ENCODE measurements at places on chromosomes 7 and 10. TPM values are rescaled to one million over a fixed set of nuclear protein-coding genes. Genes with fewer than 3 reads are reported as not detected.

LBX1 gene
- not detected for polyA plus RNA-seq

DNA sequence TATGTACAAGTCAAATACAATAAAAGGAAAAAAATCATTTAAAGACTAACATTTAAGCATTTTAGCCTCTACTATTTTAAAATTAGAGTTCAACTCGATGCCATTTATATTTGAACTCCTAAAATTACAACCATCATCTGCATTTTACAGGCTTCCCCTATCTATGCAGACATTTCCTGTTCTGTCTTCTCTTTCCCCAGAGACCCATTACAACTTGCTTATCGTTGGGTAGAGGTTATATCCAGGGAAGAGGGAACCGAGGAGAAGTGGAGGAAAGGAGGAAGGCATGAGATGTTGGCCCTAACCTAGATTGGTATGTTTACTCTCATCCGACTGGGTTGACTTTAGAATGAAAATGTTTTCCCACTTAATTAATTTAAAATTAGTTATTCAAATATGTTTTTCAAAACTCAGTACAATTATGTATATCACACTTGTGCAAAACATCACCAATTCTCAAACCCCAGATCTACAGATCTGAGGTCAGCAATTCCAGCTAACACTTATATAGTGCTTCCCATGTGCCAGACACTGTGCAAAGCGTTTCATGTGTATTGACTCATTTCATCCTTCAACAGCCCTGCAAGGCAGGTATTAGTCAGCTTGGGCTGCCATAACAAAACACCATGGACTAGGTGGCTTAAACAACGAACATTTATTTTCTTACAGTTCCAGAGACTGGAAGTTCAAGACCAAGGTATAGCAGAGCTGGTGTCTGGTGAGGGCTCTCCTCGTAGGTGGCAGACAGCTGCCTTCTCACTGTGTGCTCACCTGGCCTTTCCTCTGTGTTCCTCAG lies 27.3 kb upstream of the HERPUD2 start:
- H3K27ac ChIP-seq: no peak overlapping the region
- no peaks in the 10 kb centered on the region for H3K27me3 ChIP-seq
- H3K4me1 ChIP-seq: peaks cover 7% of the 10 kb centered on the region
- DNase-seq: no peak

- no peak for DNase-seq
- no peaks in the 10 kb centered on the region for H3K4me1 ChIP-seq
- no peaks in the 10 kb centered on the region for H3K36me3 ChIP-seq
- H3K27ac ChIP-seq: no peak overlapping the region
These were observed 96.8 kb upstream of the AGR3 start for GRCh38 chr7:16978358-16979244.

FBXL15 gene
- polyA plus RNA-seq: 19.0 TPM

DNA sequence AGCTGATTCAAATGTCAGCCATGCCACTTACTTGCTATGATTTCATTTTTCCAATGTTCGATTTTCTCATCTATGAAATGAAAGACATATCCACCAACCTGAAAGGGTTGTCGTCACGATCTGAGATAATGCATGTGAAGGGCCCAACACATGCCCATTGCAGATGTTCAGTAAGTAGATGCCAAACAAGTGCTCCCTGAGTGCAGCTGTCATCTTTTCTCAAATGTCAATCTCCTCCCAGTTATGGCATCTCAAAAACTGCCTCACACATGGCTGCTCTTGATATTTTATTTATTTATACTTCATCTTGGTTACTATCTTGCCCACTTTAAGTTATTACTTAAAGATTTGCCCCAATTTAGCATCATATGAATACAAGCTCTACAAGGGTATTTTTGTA lies 16.8 kb downstream of the CPEB3 start:
- H3K4me1 ChIP-seq: no peaks in the 10 kb centered on the region
- no peaks in the 10 kb centered on the region for H3K27me3 ChIP-seq
- no peak overlapping the region for H3K27ac ChIP-seq
- H3K4me3 ChIP-seq: no peak overlapping the region
- no peak for DNase-seq

GRCh38 chr7:108596560-108596959 lies 26.9 kb downstream of the DNAJB9 start:
- no peaks in the 10 kb centered on the region for H3K27me3 ChIP-seq
- H3K4me3 ChIP-seq: no peak overlapping the region
- H3K27ac ChIP-seq: no peak overlapping the region

- H3K4me3 ChIP-seq: no peak overlapping the region
- no peaks in the 10 kb centered on the region for H3K4me1 ChIP-seq
- peak; percentile 50 for DNase-seq
- H3K27ac ChIP-seq: no peak overlapping the region
- no peaks in the 10 kb centered on the region for H3K36me3 ChIP-seq
These were observed 147.2 kb downstream of the DNAJB6 start for GRCh38 chr7:157483971-157484410.

DNA sequence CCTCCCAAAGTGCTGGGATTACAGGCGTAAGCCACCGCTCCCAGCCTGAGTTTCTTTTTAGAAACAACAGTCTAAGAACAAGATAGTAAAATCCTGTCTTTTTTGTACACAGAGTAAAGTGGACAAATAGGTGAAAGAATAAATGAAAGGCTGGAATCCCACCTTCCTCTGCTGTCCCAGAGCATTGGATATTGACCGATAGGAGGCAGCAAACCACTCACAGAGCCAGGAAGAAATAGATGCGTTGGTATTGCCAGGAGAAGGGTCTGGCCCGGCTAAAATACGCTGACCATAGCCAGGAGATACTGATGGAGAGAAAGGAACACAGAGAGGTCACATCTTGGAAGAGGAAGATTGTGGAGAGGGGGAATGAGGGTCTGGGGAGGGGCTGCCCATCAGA lies 11.4 kb upstream of the ZNF12 start:
- no peak overlapping the region for H3K27ac ChIP-seq
- no peaks in the 10 kb centered on the region for H3K4me1 ChIP-seq
- no peak for DNase-seq
- H3K36me3 ChIP-seq: no peaks in the 10 kb centered on the region

DNAAF5 gene
- polyA plus RNA-seq: 9.7 TPM

LIPN gene
- polyA plus RNA-seq: not detected

FANK1 gene
- polyA plus RNA-seq: 7.9 TPM

DNA sequence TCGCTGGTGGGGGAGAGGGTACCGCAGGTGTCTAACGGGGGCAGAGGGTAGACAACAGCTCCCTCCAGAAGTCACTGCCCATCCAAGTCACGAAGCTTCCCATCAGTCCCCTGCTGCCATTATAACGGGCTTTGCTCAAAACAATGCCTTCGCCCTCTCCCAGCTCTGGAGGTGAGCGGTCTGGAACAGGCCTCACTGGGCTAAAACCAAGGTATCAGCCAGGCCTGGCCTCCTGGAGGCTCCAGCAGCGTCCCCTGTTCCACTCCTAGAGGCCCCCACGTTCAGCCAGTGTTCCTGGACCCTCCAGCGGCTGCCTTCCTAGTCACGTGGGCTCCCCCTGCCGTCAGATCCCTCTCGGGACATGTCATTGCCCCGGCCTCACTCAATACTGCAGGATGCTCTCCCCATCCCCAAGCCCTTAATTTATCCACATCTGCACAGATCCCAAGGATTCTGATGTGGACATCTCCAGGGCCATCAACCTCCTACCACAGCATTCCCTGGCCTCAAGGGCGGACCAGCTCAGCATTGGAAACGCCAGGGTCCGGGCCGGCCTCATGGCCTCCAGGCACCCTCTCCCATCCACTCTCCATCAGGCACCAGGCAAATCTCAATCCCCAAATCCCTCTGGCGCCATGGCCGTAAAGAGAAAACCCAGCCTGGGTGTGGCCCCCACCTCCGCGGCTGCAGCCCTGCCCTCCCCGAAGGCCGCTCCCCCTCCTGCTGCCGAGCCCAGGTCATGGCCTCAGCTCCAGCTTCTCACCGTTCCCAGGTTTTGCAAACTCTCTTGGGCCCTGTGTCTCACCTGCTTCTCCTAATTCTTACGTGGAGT lies 104.1 kb upstream of the FAM20C start:
- DNase-seq: peak; percentile 55
- no peaks in the 10 kb centered on the region for H3K36me3 ChIP-seq
- H3K4me3 ChIP-seq: no peak overlapping the region
- H3K27ac ChIP-seq: peak overlapping the region; percentile 80

DNA sequence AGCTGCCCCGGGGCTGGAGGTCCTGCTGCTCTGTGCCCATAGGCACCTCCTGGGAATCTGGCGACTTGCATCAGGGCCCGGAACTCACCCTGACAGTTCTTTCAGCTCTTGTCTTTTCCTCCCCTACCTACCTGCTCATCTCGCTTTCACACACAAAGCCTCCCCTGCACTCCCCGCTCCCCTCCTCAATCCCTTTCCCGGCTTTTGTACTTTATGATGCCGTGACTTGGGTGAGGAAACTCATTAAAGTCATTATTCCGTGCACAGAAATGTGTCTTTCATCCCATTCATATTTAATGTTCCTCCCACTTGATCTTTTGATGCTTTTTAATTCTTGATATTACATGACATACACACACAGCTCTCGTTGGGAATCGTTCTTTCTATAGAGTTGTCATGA lies 218.6 kb downstream of the RPS24 start:
- no peak for DNase-seq
- no peak overlapping the region for H3K27ac ChIP-seq
- H3K36me3 ChIP-seq: no peaks in the 10 kb centered on the region
- no peak overlapping the region for H3K4me3 ChIP-seq

GRCh38 chr7:68216051-68216450 lies 1219.4 kb downstream of the TYW1 start:
- H3K27me3 ChIP-seq: no peaks in the 10 kb centered on the region
- H3K36me3 ChIP-seq: no peaks in the 10 kb centered on the region
- no peak for DNase-seq
- no peaks in the 10 kb centered on the region for H3K4me1 ChIP-seq
- no peak overlapping the region for H3K27ac ChIP-seq

DNA sequence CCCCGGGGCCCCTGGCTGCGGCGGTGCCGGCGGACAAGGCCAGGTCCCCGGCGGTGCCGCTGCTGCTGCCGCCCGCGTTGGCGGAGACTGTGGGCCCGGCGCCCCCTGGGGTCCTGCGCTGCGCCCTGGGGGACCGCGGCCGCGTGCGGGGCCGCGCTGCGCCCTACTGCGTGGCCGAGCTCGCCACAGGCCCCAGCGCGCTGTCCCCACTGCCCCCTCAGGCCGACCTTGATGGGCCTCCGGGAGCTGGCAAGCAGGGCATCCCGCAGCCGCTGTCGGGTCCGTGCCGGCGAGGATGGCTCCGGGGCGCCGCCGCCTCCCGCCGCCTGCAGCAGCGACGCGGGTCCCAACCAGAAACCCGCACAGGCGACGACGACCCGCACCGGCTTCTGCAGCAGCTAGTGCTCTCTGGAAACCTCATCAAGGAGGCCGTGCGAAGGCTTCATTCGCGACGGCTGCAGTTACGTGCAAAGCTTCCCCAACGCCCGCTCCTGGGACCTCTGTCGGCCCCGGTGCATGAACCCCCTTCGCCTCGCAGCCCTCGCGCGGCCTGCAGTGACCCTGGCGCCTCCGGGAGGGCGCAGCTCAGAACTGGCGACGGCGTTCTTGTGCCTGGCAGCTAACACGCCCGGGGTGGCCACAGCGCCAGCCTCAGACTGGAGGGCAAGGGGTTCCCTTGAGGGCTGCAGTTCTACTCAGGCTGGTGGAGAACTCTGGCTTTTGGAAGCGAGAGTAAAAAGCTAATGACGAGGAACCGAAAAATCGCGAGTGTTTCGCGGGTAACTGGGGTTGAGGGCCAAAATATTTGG lies 804 bp downstream of the FRAT1 start:
- no peaks in the 10 kb centered on the region for H3K27me3 ChIP-seq
- no peaks in the 10 kb centered on the region for H3K36me3 ChIP-seq
- peak; percentile 72 for DNase-seq
- peaks cover 15% of the 10 kb centered on the region for H3K4me1 ChIP-seq
- peak overlapping the region; percentile 91 for H3K27ac ChIP-seq
- peak overlapping the region; percentile 55 for H3K4me3 ChIP-seq

DNA sequence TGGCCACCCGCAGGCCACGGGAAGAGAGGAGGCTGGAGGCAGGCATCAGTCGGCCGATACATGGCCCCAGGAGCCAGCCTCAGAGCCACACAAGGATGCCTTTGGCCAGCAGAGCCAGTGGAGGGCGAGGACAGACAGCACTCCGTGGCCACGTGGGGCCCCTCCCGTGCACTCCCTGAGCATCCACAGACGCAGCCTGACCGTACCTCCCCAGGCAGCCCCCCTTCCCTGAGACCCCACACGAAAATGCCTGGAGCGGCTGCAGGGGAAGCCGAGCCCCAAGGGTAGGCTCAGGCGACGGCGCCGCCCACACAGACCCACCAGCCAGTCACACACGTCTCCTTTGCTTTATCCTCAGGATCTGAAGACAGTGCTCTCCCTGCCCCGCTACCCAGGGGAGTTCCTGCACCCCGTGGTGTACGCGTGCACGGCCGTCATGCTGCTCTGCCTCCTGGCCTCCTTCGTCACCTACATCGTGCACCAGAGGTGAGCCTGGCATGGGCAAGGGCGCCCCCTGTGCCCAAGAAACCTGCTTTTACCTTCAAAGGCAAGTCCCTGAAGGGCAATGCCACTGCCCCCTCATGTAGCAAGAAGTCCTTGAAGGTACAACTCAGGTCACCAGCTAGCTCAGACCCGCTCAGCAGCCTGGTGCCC lies 9.0 kb downstream of the ADGRA1 start:
- no peak overlapping the region for H3K27ac ChIP-seq
- peaks cover 8% of the 10 kb centered on the region for H3K4me1 ChIP-seq
- DNase-seq: no peak
- no peak overlapping the region for H3K4me3 ChIP-seq
- H3K36me3 ChIP-seq: no peaks in the 10 kb centered on the region

HTR7 gene
- 0.46 TPM for polyA plus RNA-seq

CDHR1 gene
- polyA plus RNA-seq: 2.4 TPM
